NCI-H774 (cell line): ENCODE measurements at places on chromosomes 12 and 14.

- DNase-seq: no peak
Observed at GRCh38 chr12:22039361-22039760, 6.7 kb upstream of the CMAS start.

GRCh38 chr12:8064131-8064530, 2.0 kb downstream of the C3AR1 start:
- no peak for DNase-seq

DNA sequence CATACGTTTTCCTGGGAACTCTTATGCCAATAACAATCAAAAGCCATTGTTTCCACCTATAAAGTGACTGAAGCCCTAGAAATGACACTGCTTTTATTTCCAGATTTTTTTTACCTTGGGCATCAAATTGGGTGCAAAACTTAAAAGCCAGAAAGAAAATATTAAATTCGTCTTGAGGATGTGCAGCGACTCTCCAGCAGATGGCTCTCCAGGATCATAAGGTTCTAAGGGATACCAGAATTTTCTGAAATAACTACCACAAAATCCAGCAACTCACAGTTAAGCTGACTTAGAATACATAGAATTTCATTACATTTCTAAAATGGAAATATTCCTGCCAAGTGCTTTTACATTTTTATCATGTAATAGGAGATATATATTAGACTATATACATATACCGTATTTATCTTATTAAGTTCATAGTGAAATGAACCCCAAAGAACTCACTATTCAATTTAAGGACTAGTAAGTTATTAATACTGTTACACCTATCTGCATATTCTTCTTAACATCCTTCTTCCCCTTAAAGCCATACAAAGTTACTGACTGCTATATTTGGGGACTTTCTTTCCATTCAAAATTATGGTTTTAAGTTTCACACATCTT, 44.0 kb downstream of the ARMH4 start:
- DNase-seq: no peak

GRCh38 chr12:104494793-104495158, 38.0 kb downstream of the CHST11 start:
- no peak for DNase-seq

GRCh38 chr14:52077256-52077979, 8.6 kb upstream of the NID2 start:
- DNase-seq: no peak

DNA sequence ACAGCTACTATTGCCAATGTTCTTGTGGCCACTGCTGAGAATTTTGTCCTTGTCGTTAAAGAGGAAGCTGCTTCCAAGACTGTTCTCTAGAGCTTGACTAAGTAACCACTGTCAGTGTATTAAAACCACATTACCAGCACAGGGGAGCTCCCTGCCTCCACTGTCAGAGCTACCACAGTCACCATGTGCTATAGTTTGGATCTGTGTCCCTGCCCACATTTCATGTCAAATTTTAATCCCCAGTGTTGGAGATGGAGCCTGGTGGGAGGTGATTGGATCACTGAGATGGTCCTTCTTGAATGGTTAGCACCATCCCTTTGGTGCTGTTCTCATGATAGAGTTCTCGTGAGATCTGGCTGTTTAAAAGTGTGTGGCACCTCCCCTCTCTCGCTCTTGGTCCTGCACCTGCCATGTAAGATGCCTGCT, 23.2 kb upstream of the RAP1B start:
- DNase-seq: no peak

DNA sequence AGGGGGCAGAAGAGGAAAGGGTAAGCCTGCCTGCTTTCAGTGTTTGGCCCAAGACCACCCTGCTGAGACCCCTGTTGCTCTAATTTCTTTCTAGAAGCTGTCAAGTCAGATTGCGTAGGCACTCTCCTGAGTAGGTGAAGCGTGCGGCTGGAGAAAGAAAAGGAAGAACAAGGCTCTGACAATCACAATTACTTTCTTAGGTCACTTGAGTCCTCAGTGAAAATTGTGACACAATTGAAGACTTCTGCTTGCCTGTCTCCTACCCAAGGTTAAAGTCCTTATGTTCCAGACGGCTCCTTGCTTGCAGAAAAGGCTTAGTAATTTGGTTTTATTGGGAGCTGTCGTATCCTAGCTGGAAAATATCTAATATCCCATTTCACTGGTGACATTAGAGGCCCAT, 721 bp upstream of the CTSG start:
- no peak for DNase-seq

DNA sequence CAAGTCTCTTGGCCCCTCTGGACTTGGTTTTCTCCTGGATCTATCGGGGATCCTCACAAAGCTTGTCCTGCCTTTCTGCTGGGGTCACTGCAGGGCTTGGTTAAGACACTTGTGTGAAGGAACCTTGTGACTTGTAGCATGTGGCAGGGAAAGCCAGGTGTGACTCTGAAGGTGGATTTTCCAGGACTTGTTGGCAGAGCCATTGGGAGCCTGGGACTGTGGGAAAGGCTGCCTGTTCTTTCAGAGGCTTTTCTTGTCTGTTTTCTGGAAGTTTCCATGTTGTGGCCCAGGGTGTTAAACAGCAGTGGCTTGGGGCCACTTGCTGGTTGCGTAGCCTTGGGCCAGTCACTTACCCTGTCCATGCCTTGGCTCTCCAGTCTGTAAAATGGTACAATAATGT, 12.6 kb downstream of the KMT5A start:
- DNase-seq: no peak

DNA sequence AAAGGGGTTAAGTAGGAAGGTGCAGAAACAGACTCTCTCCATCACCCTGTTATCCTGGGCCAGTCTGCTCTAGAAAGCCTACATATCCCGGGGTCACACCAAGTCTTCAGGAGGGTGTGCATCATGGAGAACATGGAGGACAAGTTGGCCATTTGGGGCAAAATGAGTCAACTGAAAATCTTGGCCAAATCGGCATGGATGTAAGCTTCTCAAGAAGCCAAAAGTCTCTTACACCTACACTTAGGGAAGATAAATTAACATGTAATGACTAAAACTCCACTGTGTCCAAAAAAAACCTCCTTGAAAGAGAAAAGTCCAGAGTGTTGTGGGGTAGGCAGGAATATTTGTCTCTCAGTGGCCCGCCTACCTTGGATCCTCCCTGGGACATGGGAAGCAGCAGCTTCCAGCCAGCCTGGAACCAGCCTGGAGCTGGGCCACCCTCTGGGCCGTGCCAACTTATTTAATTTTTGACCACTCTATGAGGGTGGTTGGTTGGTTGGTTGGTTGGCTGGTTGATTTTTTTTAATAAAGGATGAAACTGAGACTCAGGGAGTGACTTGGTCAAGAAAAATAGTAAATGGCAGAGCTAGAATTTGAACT, 17.9 kb upstream of the TC2N start:
- no peak for DNase-seq

DNA sequence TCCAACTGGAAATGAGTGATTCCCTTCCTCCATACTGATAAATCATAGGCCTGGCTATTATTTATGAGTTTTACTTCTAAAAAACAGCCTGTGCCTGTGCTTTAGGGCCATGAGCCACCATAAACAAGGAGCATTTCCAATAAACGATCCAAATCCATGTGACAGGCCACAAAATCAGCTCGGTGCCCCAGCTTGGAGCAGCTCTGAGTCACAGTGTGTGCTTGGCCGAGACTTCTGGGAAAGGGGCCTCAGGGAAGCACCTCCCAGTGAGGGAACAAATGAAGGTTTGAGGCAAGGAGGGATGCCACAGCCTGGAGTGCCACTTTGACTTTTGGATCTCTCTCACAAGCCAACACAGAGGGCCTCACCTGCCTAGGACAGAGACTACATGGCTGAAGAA, 190.4 kb downstream of the NTF3 start:
- no peak for DNase-seq

DNA sequence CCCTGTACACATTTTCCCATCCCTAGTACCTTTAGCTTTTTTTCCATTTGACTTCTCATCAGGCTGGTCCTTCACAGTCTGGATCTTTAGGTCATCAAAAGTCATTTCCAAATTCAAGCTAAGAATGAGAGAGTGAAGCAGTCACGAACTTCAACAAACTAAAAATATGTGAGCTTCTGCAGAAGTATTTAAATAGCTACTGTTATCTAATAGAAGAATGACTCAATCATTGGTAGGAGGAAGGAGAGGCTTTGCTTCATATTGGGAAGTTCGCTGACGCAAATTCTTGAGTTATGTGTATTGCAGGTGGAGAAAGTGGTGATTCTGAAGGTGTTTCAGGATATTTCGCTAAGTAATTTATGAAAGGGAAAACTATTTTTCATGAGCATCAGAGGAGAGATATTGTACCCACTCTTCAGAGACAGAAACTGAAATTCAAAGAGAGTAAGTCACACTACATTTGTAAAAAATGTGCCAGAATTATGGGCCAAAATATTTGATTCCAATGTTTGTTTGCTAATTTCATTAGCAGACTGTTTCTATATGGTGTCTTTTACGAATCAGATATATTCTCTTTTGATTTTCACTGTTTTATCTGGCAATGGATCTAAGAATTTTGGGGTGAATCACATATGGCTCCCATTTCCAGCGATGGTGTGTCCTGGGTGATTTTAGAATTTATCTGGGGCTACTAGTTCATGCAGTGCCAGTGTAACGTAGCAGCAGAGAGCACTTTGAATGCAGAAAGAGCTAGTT, at the start of gene OLR1:
Gene OLR1, minus strand, starts transcription at position 160 of the 756 bp plus-strand sequence. Its CDS starts 55 bp downstream, at position 105.
- no peak for DNase-seq

DNA sequence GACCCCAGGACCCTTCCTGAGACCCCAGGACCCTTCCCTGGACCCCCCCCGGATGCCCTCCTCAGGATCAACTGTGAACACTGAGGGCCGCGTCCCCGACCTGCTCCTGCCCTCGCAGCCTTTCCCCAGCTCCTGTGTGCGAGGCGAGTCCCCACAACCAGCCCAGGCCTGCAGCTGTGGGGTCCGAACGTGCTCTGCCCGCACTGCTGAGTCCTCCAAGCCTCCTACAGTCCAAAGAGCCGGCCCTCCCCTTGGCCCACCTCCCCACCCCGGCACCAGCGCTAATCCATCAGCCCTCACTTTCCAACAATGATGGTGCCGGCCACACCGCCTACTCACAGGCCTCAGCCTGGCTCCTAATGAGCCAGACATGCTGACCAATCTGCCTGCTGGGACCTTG, 26.2 kb upstream of the ANKLE2 start:
- no peak for DNase-seq

GRCh38 chr12:22653791-22654190, 28.8 kb downstream of the ETNK1 start:
- DNase-seq: no peak

DNA sequence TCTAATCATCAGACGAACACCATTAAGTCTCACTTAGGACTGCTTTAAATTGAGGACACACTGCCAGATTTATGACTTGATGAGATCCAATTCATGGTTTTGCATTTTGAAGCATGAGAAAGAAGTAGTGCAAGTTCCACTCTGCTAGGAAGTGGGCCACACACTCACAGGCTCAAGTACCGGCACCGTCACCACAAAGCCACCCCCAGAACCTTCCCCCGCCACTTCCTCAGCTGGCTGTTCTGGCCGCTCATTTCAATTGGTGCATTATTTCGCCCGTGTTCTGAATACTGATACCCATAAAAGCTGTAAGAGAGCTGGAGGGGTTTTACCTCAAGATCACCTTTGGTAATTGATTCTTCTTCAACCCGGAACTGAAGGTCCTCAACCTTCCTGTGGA, 70.1 kb downstream of the CLIP1 start:
- no peak for DNase-seq

DNA sequence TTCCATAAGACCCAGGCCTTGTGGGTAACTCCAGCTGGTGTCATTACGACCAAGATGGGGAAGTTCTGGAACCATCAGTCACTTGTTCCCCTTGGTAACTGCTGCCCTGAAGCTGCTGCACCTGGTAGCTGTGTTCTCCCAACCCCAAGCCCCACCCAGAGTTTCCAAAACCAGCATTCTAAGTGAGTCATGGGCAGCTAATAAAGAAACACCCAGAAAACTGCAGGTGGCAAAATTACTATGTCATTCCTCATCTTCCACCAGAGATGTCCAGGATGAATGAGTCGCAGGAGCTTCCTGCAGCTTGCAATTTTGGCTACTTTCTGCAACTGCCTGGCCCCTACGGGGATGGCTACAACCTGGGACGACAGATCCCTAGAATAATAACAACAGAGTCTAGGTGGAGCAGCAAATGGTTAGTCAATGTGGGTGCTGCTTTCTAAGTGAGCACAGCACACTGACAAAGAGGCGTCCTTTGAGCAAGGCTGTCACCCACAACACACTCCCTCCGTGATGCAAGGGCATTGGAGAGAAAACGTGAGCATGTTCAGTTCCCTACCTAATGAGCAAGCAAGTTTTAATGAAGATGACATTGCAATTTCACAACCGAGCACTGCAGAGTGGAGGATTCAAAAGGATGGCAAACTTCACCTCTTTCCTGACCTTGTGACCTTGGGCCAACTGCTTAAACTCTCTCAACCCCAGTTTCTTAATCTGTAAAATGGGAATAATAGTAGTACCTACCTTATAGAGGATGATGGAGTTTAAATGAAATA, 301.4 kb upstream of the NOS1 start:
- no peak for DNase-seq

DNA sequence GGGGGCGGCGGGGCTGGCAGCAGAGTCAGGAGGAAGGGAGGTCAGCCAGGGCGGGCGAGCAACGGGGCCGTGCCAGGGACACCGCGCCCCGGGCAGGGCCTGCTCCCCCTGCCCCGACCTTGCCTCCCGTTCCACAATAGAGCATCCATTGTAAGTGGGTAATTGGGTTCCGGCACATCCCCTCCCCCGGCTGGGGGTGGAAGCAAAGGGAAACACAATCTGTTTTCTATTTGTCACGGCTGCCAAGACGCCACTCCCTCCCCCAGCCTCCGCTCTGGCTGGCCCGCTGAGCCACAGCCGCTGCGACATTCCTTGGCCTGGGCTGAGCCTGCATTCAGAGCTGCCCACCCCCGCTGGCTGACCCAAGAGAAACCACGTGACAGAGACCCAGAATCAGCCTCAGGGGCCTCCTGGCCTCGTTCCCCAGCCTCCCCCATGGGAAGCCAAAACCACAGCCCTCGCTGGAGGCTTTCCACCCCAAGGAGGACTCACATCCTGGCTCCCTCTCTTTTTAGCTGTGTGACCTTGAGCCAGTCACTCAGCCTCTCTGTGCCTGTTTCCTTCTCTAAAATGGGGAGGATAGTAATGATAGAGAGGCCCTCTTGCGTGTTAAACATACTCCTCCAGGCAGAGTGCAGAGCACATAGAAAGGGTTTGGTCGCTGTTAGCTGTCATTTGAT, 117.6 kb downstream of the SCARB1 start:
- DNase-seq: peak; percentile 70
